ENCODE measurements at places on chromosomes 12 and 14.

GRCh38 chr14:100470523-100470897 lies 116.7 kb downstream of the BEGAIN start:
- DNase-seq: no peak

DNA sequence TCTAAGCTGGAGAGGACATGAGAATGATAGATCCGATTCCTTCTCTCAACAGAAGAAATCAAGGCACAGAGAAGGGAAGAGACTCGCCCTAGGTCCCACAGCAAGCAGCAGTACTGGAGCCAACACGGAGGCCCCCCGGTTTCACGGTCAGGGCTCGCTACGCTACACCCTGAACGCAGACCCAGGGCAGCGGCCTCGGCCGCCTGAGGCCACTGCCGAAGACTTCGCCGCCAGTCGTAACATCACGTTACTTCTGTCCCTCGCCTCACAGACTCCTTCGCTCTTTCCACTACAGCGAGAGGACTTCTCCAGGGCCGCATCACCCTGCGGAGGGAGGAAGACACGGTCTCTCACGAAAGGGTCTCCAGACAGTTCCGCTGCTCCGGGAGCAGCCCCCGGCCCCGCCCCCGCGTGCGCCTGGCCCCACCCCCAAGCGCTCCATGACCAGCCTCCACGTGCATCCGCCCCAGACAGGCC lies 411 bp upstream of the DCAF4 start:
- no peak for DNase-seq

GRCh38 chr12:3228552-3228951 lies 151.4 kb downstream of the TSPAN9 start:
- no peak for DNase-seq

DNA sequence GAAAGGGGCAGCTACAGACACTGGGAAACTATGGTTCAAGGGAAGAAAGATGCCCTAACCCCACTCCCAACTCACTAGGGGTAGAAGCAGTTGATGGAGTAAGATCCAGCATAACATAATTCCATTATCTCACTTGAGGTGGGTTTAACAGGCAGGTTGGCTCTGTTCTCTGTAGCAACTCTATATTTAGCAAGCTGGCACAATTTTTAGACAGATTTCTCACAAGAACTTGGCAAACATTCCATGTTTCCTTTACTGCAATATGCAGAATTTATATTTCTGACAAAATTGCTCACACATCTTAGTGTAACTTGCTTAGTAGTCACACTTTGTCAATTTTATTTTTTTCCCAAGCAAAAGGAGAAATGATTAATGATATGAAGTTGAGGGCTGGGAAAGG lies 475.4 kb downstream of the RMST start:
- no peak for DNase-seq

DNA sequence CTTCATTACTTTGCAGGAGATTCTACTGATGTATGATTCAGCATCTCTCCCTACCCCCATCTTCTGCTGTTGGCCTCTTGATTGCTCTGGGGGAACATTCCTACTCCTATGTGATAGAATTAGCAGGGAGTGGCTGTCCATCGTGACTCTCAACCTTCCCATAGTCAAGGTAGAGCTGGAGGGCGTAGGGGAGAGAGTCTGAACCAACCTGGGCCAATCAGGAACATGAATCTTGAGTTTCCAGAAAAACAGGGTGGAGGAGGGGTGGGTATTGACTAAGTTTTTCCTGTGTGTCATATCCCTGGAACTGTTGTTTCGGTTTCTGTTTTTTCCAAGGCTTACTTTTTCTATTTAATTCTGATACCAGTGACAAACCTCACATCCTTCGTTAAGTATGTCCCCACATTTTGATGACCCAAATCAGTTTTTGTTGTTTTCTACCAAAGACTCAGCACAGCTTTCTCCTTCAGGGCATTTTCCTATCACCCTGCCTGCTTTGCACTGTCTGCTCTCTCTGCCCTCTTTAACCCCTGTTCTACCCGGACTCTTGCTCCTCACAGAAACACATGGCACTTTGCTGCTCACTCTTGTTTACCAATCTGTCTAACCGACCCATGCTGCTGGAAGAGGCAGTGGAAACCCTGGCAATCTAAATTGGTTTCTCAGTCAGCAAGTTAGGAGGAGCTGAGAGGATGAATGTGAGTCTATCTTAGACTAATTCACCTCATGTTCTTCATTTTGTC lies 1428.3 kb downstream of the AACS start:
- no peak for DNase-seq

DNA sequence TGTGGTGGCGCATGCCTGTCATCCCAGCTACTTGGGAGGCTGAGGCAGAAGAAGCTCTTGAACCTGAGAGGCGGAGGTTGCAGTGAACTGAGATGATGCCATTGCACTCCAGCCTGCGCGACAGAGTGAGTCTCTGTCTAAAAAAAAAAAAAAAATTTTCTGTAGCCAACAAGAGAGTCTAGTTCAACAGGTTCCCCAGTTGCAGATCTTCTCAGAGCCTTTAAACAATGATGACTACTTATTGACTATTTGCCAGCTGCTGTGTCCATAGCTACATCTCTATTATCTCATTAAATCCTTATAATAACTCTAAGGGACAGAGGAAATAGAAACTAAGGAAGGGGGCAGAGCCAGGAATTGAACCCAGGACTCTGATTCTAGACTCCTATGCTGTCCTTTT lies 15.2 kb upstream of the MYL2 start:
- no peak for DNase-seq

DNA sequence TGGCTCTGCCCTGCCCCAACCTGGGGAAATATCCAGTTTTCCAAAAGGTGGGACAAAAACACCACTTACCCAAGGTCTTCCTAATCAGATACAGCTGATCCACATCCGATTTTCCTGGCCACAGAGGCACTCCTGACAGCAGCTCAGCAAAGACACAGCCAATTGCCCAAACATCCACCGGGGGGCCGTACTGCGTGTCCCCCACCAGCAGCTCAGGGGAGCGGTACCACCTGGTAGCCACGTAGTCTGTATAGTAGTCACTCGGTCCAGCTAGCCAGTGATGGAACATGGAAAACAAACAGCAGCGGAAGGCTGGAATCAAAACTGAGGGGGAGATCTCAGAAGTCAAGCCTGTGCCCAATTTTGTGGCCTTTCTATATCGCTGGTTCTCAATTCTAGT lies 28.8 kb downstream of the DMAC2L start:
- DNase-seq: no peak

DNA sequence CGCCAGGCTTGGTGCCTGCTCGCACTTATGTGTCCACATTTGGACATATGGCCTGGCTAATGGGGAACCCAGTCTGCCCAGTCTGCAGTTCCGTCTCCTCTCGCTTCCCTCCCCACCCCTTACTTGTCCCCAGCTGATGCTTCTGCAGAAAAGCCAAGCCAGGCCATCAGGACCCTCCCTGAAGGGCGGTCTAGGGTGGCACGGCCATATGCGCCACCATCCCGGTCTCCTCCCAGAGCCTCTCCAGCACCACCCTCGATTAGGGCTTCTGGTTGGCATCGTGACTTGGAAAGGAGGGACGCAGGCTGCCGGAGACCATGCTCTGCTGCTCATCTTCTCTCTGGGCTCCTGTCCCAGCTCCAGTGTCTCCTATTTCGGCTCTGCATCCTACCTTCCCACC lies 54.6 kb downstream of the CALM1 start:
- DNase-seq: no peak

GRCh38 chr14:61025251-61026223 lies 44.5 kb downstream of the SLC38A6 start:
- DNase-seq: peak; percentile 54

GRCh38 chr12:109582636-109583035 lies 9.0 kb downstream of the MVK start:
- no peak for DNase-seq

- no peak for DNase-seq
These were observed 28.9 kb upstream of the TDRD9 start for GRCh38 chr14:103899316-103899715.

- DNase-seq: no peak
These were observed 83.7 kb downstream of the CHGA start for GRCh38 chr14:93006567-93007051.

GRCh38 chr14:39426605-39427004 lies 5.6 kb downstream of the FBXO33 start:
- peak; percentile 35 for DNase-seq

GRCh38 chr14:72682188-72682587 lies 211.7 kb downstream of the DPF3 start:
- DNase-seq: peak; percentile 96

DNA sequence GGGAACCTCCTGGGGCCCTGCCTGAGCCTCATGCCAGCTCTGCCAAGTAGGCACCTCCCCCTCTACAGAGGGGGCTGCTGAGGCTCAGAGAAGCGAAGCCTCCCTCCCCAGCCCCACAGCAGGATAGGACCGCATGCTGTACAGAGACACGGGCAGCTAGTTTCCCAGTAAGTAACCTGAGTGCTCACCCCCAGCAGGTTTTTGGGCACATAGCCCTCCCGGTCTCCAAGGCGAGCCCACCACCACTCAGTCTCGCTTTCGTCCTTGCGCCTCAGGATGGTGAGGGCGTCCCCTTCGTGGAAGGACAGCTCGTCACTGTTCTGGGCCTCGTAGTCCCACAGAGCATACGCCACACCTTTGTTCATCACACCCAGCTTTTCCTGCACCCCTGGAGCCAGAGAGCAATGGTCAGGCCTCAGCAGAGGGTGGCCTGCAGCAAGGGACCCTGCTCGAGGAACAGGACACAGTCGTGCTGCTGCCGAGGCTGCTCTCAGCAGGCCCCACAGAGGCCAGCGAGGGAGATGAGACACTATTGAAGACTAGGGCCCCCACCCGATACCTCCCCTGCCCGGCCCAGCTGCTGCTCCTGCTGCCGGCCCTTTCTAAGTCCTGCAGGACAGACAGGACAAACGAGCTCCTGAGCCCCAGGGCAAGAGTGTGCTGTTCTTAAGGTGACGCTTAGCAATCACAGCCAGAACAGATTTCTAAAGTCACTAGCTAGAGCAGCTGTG lies 20.4 kb downstream of the ZFYVE21 start:
- no peak for DNase-seq

DNA sequence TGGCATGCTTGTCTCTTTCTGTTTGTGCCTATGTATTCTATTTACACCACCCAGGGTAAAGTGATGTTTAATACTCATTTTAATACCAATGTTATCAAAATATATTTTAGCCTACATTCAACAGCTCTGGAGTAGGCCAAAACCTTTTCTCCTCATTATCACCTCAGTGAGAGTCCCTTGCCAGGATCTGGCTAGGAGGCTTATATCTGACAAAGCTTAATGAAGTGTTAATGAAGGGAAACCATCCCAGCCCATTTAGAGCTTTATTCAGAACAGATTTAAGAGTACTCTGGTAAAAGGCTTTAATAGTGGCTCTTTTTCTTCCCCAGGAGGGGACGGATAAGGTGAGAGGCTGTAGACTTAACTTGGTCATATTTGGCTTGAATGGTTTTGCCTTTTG lies 137.6 kb downstream of the GRIN2B start:
- DNase-seq: no peak

GRCh38 chr14:64249363-64249762 lies 44.8 kb downstream of the ESR2 start:
- DNase-seq: no peak

GRCh38 chr12:65205886-65206285 lies 36.5 kb downstream of the LEMD3 start:
- no peak for DNase-seq

GRCh38 chr14:106605548-106606448 lies 1079.4 kb downstream of the TMEM121 start:
- DNase-seq: no peak

DNA sequence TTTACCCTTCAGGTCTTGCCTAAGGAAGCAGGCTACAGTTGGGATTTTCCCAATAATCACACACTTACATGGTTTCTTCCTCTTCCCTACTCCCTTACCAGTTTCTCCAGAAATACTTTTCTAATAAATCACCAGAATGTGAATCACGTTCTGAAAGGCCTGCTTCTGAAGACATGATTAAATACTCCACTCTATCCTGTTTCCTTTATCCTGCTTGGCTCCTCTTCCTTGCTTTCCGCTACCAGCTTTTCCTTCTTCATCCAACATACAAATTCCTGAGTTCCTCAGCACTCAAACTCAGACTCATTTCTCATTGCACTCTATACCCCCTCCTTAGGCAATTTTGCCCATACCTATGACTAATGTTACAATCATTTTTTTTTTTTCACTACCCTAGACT lies 118.3 kb downstream of the MGAT4C start:
- no peak for DNase-seq

- no peak for DNase-seq
These were observed 50.9 kb downstream of the FBXO33 start for GRCh38 chr14:39381366-39381765.

GRCh38 chr14:24982472-24983155 lies 67.3 kb downstream of the STXBP6 start:
- DNase-seq: peak; percentile 38

DNA sequence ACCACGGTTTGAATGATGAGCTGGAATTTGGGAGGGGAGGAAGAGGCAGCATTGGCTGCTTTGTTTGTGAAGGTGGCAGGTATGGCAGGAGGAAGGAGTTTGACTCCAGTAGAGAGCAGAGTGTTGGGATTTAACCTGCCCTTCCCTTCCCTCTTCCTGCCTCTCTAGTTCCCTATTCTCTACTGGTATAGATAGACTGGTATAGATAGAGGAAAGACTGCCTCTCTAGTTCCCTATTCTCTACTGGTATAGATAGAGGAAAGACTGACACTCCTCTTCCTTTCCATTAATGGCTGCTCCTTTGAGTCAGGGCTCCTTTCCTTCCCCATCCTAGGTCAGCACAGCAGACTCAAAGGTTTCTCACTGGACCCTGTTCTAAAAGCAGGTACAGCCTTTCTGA lies 8.4 kb upstream of the SYCP3 start:
- no peak for DNase-seq

DNA sequence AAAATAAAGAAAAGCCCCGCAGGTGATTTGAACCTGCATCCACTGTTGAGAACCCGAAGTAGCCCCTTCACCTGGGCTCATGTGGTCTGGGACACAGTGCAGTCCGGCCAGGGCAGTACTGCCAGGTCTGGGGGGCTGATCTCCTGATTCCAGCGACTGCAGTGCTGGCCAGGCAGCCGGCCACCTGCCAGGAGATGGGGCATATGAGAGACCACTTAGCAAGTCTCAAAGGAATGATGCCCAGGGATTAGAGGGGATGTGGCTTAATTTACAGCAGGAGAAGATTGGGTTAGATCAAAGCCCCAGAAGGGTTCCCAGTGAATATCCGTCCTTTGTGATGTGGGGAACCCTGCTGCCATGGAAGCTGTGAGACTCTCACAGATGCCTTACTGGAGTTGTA lies 113.3 kb downstream of the PRMT8 start:
- no peak for DNase-seq

GRCh38 chr12:51792417-51792816 lies 56.1 kb downstream of the FIGNL2 start:
- no peak for DNase-seq

- DNase-seq: no peak
These were observed 7.6 kb downstream of the AICDA start for GRCh38 chr12:8605057-8605456.

DNA sequence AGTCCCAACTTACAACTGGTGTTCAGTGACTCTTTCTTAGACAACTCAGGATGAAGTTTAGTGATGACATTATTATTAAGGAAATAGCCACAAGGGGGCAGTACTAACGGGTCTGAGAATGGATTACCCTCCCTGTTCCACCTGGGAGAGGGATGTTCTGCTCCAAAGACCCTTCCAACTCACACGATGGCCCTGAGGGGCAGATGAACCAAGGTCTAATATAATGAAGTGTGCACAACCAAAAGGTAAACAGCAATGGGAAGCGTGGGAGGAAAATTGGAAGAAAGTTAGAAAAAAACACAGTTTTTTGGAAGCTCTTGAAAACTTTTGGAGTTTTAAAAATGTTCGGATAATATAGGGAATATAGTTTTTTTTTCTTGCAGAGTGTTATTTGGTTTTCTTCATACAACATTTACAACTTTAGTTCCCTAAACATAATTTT lies 24.0 kb downstream of the FGF6 start:
- DNase-seq: no peak
